ENCODE measurements at places on chromosomes 5 and 9.

DNA sequence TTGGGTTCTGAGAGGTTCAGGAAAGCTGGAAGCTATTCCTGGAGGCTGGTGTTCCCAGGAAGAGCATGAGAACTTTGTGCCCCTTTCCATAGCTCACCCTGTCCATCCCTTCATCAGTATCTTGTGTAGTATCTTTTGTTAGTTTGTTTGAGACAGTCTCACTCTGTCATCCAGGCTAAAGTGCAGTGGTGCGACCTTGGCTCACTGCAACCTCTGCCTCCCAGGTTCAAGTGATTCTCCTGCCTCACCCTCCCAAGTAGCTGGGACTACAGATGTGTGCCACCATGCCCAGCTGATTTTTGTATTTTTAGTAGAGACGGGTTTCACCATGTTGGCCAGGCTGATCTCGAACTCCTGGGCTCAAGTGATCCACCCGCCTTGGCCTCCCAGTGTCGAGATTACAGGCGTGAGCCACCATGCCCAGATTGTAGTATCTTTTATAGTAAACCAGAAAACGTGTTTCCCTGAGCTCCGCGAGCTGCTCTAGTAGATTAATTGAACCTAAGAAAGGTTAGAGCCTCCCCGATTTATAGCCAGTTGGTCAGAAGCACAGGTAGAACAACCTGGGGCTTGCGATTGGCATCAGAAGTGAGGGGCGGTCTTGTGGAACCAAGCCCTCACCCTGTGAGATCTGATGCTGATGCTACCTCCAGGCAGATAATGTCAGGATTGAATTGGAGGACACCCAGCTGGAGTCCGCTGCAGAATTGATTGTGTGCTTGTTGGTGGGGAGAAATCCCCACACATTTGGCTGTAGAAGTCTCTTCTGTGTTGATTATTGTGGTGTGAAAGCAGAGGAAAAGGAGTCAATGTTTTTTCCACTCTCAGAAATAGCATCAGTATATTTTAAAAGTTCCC lies 32.3 kb downstream of the ATP6V0E1 start:
- DNase-seq, result no peak

DNA sequence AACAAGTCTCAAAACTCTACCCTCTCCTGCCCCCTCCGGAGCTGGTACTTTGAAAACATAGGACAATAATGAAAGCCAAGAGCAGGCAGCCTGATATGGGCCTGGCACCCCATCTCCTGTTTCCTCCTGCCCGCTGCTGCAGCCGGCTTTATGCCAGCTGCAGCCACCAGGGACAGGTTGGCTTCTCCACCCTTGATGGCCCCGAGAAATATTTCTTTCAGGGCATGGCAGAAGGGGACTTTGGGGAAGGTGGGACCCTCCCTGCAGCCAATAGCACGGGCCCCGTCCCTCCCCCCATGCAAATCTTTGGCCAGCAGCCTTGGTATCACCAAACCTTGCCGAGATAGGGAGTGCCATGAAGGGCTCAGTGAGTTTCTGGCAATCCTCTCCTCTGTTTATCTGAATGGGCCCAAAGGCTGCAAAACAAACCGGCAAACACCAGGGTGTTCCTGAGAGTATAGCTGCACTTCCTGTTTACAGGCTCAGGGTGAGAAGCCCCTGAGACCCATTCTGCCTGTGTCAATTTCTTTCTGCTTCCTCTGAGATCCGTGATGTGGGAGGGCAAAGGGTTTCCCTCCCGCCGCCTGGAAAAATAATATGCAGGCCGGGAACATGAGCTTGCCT lies 73.4 kb upstream of the BOD1 start:
- no peak for DNase-seq

GRCh38 chr9:117403848-117404247 lies 11.0 kb downstream of the ASTN2 start:
- DNase-seq, result no peak

DNA sequence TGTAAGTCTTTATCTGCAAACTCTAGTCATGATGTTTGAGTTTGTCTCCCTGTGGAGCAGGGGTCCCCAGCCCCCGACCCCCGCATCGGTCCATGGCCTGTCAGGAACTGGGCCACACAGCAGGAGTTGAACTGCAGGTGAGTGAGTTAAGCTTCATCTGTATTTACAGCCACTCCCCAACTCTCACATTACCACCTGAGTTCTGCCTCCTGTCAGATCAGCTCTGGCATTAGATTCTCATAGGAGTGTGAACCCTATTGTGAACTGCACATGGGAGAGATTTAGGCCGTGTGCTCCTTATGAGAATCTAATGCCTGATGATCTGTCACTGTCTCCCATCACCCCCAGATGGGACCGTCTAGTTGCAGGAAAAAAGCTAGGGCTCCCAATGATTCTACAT lies 7.0 kb downstream of the C9orf85 start:
- DNase-seq, result no peak

GRCh38 chr9:23044549-23044948 lies 597.9 kb downstream of the DMRTA1 start:
- DNase-seq, result no peak

DNA sequence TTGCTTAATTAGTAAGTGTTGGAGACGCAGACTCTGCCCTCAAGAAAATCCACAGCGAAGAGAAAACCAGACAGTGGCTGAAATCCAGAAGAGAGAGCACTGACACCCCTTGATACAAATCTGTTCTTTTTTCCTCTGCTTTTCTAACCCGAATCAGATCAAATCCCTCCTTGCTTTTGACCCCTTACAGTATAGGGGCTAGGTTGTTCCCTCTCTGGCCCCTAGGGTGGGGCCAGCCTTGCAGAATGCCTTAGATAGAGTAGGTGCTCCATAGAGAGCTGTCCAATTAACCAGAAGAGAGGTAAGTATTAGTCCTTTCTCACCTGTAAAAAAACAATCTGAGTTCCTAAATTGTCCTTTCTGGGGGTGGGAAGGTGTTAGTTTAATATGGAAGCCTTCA lies 10.1 kb downstream of the C1QTNF2 start:
- DNase-seq, result no peak

- no peak for DNase-seq
Measured at GRCh38 chr5:78783434-78784130, 135.0 kb upstream of the LHFPL2 start.

GRCh38 chr5:1913578-1913977 lies 30.9 kb upstream of the IRX4 start:
- no peak for DNase-seq

DNA sequence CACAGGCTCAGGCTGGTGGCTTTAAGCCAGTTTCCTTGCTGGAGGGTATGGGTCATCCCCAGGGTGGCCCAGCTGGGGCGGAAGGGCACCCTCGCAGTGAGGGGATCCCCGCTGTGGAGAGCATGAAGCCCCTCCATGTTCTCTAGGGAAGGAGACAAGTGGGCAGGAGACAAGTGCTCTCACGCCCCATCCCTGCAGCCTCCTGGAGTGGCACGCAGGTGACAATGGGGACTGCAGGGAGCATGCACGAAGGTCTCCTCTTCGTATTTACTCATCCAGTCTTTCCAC lies 83.3 kb downstream of the GTF3C4 start:
- DNase-seq, result no peak

- no peak for DNase-seq
Measured at GRCh38 chr5:140402258-140403074, 833 bp downstream of the ANKHD1 start.

DNA sequence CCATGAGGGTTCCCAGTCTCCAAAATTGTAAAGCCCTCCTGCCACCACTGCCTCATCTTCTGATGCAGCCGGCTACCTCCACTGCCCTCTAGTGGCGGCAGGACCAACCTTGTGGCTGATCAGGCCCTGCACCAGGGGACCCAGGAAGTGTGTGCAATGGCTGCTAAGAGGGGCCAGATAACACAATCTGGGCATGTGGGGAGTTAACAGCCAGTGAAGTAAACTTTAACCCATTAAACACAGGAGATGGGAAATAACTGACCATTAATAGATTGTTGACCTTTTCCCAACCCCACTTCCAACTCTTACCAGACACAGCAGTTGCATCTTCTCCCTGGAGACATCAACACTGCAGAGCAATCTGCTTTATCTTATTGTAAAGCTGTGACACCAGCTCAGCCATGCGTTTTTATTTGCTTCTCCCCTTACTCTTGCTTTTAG lies 63.3 kb downstream of the FREM1 start:
- DNase-seq, result peak; percentile 43

DNA sequence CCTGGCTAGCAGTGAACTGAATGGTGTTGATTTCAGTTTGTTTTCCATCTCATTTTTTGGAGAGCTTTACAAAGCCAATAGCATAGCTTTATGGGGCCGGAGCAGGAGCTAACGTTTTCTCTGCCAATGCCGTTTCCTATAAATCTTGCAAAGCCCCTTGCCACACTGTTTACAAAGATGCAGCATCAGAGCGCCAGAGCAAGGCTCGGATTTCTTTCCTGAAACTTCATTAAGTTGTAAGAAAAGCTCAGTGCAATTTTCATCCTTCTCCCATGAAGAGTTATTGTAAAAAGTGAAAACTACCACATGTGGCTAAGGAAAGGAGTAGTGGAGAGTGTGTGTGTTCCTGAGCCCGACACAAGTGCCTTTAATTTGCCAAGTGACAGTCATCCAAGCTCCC lies 178.2 kb upstream of the GDNF start:
- no peak for DNase-seq

DNA sequence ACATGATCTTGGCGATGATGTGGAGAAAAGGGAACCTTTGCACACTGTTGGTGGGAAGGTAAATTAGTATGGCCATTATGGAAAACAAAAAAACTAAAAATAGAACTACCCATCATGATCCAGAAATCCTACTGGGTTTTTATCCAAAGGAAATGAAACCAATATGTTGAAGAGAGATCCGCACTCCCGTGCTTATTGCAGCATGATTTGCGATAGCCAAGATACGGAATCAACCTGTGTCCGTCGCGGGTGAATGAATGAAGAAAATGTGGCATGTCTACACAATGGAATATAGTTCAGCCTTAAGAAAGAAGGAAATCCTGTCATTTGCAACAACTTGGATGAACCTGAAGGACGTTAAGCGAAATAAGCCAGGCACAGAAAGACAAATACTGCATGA lies 84.5 kb downstream of the TTLL11 start:
- no peak for DNase-seq

- no peak for DNase-seq
Measured at GRCh38 chr5:3694819-3695218, 99.2 kb downstream of the IRX1 start.

GRCh38 chr9:84667571-84668195 lies 1.8 kb upstream of the NTRK2 start:
- DNase-seq, result no peak

DNA sequence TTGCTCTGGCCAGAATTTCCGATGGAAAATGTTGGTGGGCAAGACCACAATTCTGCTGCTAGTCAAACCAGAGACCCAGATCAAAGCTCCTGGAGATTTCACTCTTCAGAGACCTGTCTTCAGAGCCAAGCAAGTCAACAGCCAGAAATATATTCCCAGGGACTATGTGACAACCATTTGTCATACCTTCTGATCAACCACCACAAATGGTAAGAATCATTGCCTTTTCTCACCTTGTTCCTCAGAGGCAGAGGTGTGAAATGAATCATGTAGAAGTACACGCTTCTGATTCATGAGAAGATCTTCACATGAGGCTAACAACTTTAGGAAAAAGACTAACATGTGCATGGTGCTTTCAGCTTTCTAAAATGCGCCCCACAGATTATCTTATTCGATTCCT lies 53.5 kb downstream of the SUSD1 start:
- DNase-seq, result no peak

- DNase-seq, result no peak
Measured at GRCh38 chr5:147961208-147961749, 54.9 kb upstream of the C5orf46 start.

- DNase-seq, result no peak
Measured at GRCh38 chr9:4548811-4549725, 58.8 kb downstream of the SLC1A1 start.

DNA sequence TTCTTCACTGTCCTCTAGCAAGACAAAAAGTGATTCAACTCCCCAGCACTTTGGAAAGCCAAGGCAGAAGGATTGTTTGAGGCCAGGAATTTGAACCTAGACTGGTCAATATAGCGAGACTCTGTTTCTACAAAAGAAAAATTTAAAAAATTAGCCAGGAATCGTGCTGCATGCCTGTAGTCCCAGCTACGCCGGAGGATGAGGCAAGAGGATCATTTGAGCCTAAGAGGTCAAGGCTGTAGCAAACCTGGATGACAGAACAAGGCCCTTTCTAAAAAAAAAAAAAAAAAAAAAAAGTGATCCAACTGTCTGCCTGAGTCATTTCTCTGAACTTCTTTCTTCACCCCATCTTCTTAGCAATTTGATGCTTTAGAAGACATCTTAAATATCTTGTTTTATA lies 12.4 kb downstream of the ITGA2 start:
- DNase-seq, result no peak

- peak; percentile 56 for DNase-seq
Measured at GRCh38 chr5:31232273-31232888, 38.9 kb downstream of the CDH6 start.

GRCh38 chr5:14225173-14225834 lies 82.2 kb downstream of the TRIO start:
- DNase-seq, result no peak

GRCh38 chr9:108182950-108183381 lies 672.8 kb downstream of the ACTL7B start:
- no peak for DNase-seq

DNA sequence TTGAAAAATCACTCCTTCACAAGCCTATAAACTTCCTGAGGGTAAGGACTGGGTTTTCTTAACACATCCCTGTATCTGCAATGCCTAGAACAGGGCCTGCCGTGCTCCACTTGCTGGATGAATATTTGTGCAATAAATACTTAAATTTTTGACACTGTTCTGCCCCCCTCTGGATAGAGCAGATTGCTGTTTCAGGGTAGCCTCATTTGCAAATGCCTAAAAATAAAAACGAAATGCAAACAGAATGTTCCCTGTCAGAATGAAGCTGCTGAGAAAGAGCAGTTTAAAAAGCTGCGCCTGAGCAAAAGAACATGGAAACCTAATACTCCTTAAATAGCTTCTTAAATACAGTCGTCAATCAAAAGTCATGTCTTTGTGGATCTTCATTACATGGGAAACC lies 385.3 kb downstream of the PRELID2 start:
- DNase-seq, result no peak

- DNase-seq, result no peak
Measured at GRCh38 chr9:120412425-120412951, 167.5 kb downstream of the CDK5RAP2 start.

DNA sequence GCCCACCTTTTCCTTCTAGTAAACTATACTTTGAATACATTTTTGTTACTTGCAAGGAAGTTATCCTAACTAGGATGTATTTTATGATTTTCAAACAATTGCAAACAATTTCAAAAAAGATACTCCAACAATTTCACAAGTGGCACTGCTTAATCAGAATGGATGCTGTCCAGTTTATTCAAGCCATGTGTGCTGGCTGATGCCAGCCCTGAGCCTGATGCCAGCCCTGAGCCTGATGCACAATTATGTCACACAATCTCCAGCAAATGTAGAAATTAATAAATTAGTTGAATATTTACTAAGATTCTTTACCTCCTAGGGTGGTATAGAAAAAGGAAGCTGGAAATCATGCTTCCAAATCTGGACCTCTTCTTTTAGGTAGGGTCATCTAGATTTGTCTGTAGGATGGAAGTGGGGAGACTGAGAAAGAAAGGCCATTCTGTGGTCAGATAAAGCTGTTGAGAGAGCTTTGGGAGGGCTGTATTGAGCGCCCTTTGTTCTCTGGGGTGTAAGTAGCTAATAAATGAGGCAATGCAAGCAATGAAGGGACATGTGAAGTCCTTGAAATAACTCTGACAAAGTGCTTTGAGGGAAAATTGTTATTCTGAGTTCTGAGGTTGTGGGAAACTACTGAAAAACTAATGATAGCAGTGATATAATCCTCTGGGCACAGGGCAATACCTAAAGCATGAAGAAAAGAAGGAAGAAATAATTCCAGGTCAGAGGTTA lies 5.8 kb upstream of the C6 start:
- DNase-seq, result no peak

Measured in NCI-H460 (cell line).